Activated naive CD8-positive, alpha-beta T cell treated with anti-CD3 and anti-CD28 coated beads, Interleukin-2, amount 50 U/mL, for 16 hours (primary cell): ENCODE measurements at places on chromosomes 1 and 21.

DNA sequence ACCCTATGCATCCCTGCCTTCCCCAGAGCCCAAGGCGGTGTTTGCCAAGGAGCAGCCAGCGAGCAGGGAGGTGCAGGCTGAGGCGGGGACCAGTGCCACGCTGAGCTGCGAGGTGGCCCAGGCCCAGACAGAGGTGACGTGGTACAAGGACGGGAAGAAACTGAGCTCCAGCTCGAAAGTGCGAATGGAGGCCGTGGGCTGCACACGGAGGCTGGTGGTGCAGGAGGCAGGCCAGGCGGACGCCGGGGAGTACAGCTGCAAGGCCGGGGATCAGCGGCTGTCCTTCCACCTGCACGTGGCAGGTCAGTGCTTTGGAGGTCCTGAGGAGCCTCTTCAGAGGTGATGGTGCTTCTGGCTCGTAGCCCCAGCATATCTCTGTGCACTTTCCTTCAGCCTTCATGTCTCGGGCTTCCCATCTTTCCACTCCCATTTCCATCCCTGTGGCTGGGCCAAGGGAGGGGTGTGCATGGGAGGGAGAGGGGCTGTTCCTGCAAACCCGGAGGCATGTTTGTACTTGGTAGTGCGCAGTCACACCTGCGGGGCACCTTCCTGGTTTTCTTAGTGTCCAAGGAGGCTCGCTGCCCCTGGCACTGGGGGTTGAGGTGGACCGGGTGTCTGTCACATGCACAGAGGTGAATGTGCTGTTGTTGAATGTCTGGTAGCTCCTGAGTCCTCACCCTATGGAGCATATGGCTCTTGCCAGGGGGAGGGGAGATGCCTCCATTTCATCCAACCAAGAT lies 56.4 kb downstream of the OBSCN start:
- no peak for DNase-seq

- DNase-seq, result peak; percentile 21
These were observed 43.7 kb downstream of the KIF21B start for GRCh38 chr1:200979574-200980451.

- DNase-seq, result no peak
These were observed 4.0 kb downstream of the ACTL8 start for GRCh38 chr1:17759114-17759513.

DNA sequence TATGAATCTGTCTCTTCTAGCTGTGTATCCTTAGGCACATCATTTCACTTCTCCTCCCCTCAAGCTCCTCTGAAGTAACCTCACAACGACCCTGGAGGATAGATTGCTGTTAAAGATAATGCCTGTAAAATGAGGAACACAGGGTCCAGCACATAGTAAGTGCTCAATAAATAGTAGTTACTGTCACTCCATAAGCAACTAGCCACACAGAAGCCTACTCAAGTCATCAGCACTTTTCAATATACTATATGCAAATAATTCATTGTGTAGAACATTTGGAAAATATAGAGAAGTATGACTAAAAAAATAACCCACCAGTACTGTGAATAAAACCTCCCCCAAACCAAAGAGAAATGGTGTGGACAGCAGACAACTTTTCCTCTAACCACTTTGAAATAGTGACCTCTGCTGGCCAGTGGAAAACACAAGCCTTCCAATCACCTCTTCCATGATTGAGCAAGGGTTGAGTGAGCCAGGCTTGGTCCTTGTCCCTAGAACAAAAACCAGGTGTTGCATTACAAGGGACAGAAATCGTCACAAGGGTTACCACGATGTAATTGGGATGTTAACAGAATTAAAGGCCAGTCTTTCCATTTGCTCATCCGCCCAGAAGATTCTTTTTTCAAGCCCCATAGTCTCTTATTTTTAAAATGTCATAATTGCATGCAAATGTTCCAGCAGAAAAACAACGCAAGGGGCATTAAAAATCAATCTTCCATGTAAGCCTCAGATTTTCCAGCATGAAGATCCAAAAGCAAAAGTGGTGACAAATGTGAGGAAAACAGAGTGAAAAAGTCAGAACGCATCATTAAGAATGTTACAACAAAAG lies 15.7 kb upstream of the GLIS1 start:
- no peak for DNase-seq

DNA sequence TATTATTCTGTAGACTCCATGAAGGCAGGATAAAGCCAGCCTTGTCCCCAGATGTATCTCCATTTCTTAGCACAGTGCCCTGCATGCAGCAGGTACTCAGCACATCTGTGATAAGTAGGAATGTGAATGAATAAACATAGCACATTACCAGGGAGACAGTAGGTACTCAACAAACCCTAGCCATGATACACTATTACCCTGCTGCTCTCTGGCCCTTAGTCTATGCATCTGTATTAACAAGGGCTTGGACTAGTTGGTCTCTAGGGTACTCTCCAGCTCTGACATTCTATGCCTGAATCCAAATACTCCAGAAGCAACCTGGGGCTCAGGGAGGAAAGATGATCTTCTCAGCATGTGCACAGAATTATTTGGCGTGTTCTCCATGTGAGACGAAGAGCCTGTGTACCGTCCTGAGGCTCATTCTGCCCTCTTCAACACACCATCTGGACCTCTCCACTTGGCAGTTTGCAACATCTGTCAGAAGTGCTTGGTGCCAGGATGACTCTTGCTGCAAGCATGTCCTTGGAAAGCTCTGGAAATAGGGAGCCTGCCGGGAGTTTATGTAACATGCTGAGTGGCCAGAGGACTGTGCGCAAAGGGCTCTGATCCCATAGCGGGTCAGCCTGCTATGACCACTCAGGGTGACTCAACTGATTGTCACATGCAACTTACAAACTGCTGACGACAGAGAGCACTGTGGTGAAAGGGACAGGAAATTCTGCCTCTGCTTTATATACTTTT lies 228.2 kb upstream of the USP24 start:
- no peak for DNase-seq

GRCh38 chr1:43067233-43067745 lies 104.8 kb downstream of the EBNA1BP2 start:
- DNase-seq, result no peak

GRCh38 chr1:2133879-2134215 lies 60.7 kb downstream of the FAAP20 start:
- DNase-seq, result no peak

DNA sequence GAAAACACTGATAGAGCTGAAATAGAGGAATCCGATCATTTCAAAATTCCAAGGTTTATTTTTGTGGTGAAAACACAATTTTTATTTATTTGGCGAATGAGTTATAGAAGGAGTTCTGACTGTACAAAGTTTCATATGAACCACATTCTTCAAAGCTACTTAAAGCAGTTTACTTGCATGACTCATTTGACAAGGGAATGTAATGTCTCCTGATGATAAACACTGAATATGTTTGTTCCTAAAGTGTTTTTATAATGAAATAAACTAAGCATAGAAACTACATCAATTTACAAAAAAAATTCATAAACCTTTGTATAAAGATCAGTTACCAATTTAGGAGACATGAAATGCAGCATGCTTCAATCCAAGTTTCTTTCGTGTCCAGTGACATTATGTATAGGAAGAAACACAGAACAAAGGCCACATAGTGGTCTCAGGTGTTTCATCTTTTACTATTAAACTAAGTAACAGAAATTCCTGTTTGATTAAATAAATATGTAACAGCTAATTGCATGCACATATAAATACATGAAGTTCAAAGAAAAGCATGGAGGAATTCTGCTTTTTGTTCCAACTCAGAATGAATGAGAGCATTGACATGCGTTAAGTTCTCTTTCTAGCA lies 2.5 kb downstream of the PRKACB start:
- DNase-seq, result no peak

GRCh38 chr1:110672001-110672752 lies 2.6 kb downstream of the KCNA3 start:
- DNase-seq, result peak; percentile 32

GRCh38 chr1:17629460-17629859 lies 90.0 kb downstream of the ARHGEF10L start:
- DNase-seq, result no peak

- no peak for DNase-seq
These were observed 25.3 kb downstream of the SLC30A7 start for GRCh38 chr1:100921110-100921706.

DNA sequence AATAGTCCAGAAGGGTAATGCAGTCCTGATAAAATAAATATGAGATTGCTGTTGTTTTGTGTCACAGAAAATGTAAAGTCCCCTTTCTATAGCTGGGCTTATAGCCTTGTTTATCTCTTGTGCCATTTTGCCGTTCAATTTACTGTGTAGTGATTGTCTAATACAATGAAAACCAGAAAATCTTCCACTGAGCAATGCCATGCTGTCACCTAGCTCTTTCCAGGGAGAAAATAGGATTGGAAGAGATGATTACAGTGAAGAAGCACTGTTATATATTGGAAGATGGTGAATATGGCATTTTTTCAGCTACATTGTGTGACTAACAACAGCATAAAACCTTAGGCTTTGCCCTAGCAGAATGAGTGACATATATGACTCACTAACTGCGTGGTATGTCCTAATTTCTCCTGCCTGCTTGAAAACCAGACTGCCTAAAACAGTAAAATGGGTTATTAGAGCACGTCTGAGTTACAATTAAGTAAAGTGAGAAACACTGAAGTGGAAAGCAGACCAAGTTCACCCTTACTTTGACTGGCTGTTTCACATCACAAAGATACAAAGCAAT lies 332.4 kb upstream of the ZP4 start:
- DNase-seq, result no peak

GRCh38 chr1:182785181-182785580 lies 4.4 kb upstream of the NPL start:
- DNase-seq, result no peak

DNA sequence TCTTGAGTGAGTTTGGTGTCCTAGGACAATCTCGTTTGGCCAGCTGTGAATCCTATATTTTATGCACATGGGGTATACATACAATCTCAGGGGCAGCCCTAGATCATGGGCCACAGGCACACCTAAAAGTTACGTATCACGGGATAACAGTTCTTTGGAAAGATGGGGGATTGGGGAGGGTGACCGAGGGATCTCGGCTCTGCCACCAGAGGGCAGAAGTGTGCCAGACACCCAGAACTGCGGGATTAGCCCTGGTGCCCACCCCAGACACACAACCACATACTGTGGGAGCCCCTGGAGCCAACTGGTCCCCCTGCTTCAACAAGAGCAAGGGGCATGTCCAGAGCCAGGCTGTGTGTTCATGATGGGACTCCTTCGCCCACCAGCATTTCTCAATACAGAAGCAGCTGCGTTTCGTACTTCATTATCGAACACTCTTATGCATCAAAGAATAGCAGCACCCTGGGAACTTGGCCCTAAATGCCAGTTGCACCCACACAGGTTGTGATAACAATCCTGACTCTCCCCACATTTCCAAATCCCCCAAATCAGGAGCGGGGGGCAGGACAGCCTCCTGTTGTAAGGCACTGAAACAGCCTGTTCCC lies 37.4 kb downstream of the TMCO4 start:
- no peak for DNase-seq
